ENCODE measurements at places on chromosomes 3 and 15. TPM values are rescaled to one million over a fixed set of nuclear protein-coding genes. Genes with fewer than 3 reads are reported as not detected.

Gene REC114
- total RNA-seq: not detected

Gene HGD
- total RNA-seq: 14.0 TPM

Gene ALS2CL
- total RNA-seq: 31.7 TPM

Gene CCDC14
- total RNA-seq: 39.9 TPM

Gene TPRG1
- total RNA-seq: 24.2 TPM

Gene MITF
- total RNA-seq: 8.7 TPM

Gene CCDC13
- 2.4 TPM for total RNA-seq

DNA sequence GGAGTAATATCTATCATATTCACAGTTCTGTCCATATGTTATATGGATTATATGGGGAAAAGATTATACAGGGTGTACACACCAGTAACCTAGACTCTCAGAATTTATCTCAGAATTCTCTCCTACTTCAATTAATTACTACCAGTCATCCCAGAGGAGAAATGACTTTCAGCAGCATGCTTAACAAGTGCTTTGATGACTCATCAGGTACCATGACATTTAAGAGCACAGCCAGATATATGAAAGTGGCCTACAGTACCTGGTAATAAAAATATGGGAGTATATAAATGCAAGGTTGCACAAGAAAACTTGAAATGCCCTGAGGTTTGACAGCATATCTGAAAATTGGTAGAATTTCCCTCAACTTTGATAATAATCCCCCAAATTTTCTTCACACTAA is 1273.0 kb downstream of the OTOL1 start:
- DNase-seq: no peak

DNA sequence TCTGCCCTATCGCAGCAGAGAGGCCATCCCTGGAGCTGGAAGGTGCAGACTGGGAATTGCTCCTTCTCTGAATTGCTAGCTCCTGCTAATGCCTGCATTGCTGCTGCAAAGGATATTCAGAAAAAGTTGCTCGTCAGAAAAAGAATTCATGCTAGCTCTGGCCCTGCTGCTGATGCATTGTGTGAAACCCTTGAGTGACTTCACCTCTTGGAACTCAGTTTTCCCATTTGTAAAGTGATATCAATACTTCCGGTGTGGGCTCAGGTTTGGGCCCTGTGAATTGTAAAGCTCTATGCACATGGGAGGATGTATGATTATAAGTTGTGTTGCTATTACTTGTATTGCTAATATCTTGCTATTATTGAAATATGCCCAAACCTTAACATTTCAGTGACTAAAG is 11.4 kb downstream of the SQOR start:
- DNase-seq: no peak

GRCh38 chr3:115624029-115624741 is 875 bp downstream of the GAP43 start:
- DNase-seq: no peak

- no peak for DNase-seq
These were observed 24.4 kb upstream of the OCA2 start for GRCh38 chr15:28123408-28124023.

- DNase-seq: no peak
These were observed 3.6 kb upstream of the RFX7 start for GRCh38 chr15:56247266-56247665.

- DNase-seq: no peak
These were observed 36.4 kb upstream of the BNC1 start for GRCh38 chr15:83320844-83321243.

- DNase-seq: no peak
These were observed 136.3 kb upstream of the LRRFIP2 start for GRCh38 chr3:37310666-37311050.

- no peak for DNase-seq
These were observed 51.7 kb downstream of the SLC6A6 start for GRCh38 chr3:14453876-14454638.

DNA sequence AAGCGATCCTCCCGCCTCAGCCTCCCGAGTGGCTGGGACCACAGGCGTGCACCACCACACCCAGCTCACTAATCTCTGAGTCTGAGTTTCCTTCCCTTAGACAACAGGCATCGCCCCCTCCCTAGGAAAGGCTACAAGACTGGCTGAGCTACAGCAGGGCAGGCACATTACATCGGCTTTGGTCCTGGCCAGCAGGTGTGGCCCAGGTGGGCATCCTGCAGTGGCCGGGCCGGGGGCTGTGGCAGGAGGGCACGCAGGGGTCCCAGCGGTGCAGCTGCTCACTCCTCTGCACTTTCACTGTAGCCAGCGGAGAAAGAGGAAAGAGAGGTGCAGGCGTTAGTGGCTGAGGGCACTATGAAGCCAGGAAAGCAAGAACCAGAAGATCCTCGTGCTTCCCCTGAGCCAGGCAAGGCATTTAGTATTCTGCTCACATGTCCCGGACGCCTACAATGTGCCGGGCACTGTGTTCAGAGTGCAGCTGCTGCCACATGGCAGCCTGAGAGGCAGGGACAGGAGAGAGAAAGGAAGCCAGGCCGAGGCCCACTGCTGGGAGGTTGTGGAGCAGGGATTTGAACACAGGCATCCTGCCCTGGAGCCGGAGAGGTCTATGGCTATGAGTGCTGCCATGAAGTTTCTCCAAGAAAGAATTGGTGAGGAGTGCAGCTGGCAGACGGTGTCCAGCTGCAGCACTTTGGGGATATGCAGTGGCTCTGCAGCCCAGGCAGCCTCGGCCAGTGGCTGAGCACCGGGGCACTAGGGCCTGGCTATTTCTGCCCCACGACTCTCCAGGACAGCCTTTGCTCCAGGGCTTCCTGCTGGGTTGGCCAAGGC is 22.3 kb downstream of the GRIP2 start:
- no peak for DNase-seq

- DNase-seq: no peak
These were observed 34.7 kb upstream of the GREM1 start for GRCh38 chr15:32682977-32683630.

DNA sequence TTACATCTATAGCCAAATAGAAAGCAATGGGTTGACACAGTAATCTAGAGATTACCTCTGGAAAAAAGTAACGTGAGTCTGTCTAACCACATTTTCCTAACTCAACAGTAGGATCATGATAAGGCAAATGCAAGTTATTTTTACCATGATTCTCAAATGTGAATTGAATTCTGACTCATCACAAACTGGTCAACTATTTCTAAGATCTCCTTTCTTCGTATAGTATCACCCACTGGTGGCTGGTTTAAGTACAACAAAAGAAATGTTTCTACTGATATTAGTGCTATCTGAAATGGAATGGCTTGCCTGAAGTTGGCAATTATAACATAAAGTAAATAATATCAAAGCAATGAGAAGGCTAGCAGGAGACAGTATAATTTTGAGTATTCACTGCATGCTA is 102.2 kb downstream of the ABI3BP start:
- DNase-seq: no peak

DNA sequence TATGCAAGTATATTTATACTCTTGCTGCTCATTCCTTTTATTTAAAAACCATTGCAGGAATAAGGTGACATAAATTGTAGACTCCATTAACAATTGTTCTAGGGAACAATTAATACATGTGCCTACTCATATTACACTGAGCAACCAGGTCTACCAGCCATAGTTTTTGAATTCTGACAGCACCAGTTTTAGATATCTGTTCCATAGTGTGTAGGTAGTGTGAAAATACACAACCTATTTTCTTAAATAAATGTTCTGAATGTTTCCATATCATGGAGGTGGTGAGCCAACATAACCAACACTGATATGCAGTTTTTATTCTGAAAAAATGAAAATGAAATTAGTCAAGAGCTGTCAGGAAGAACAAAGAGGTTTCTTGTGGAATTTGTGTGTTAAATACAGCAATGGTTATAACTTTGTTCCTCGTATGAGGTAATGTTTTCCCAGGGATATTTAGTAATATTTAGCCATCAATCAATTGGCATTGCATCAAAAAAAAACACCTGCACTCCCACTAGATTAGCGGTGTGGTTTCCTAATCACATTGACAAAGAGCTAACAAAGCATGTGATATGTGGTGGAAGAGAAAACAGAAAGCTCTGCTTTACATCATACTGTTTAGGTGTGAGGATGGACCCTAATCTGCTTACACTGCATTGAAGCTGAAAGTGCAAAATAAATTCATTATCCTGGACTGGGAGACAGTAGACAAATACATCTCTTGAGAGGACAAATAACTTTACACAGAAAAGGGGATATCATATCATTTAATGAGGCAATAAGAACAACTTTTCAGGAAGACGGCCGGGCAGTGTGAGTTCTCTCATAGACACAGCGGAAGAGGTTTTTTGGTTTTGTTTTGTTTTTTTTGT is 369.5 kb upstream of the THBS1 start:
- no peak for DNase-seq

All from type B pancreatic cell (in vitro differentiated cells).